HFFc6 (cell line): ENCODE measurements at places on chromosomes 4 and X. TPM values are rescaled to one million over a fixed set of nuclear protein-coding genes. Genes with fewer than 3 reads are reported as not detected.
A peak's percentile ranks its signal among the peaks of the same experiment; 100 is the strongest.

GRCh38 chrX:4710618-4711433 is 997.4 kb upstream of the PRKX start:
- no peaks in the 10 kb centered on the region for H3K36me3 ChIP-seq
- no peak overlapping the region for H3K27ac ChIP-seq
- H3K4me1 ChIP-seq, result no peaks in the 10 kb centered on the region
- no peaks in the 10 kb centered on the region for H3K27me3 ChIP-seq

The TMSB15B gene
- 2.1 to 5.1 TPM (median 4.1 TPM) in 3 replicates for total RNA-seq

The PASD1 gene
- total RNA-seq, result not detected in 3 replicates

- peak overlapping the region; percentile 15; the same call in 1 of the 2 replicates for H3K4me3 ChIP-seq
- H3K36me3 ChIP-seq, result peaks cover 13% of the 10 kb centered on the region
- peak; percentile 39 for DNase-seq
- peak overlapping the region; percentile 69 for H3K27ac ChIP-seq
- no peaks in the 10 kb centered on the region for H3K27me3 ChIP-seq
- peaks cover 84% of the 10 kb centered on the region for H3K4me1 ChIP-seq
These were observed 99.5 kb upstream of the MYOZ2 start for GRCh38 chr4:119035951-119036737.

- H3K27ac ChIP-seq, result no peak overlapping the region
- peaks cover 7% of the 10 kb centered on the region for H3K27me3 ChIP-seq
- no peaks in the 10 kb centered on the region for H3K36me3 ChIP-seq
- no peaks in the 10 kb centered on the region for H3K4me1 ChIP-seq
- no peak for DNase-seq
These were observed 1.5 kb downstream of the SASH3 start for GRCh38 chrX:129781134-129781672.

- no peak overlapping the region for H3K4me3 ChIP-seq
- H3K27me3 ChIP-seq, result no peaks in the 10 kb centered on the region
- no peak for DNase-seq
- no peak overlapping the region for H3K27ac ChIP-seq
- H3K4me1 ChIP-seq, result peaks cover 2% of the 10 kb centered on the region; the same call in 1 of the 2 replicates
These were observed 7.3 kb downstream of the GRPR start for GRCh38 chrX:16130707-16131106.

The SPIN2A gene
- 0.15 to 1.0 TPM (median 0.18 TPM) in 3 replicates for total RNA-seq

GRCh38 chr4:6493658-6494304 is 21.4 kb upstream of the PPP2R2C start:
- H3K27me3 ChIP-seq, result peaks cover 32% of the 10 kb centered on the region
- peak overlapping the region; percentile 19; the same call in 1 of the 2 replicates for H3K4me3 ChIP-seq
- no peaks in the 10 kb centered on the region for H3K36me3 ChIP-seq
- 0 out of 2 replicates have a peak overlapping the region, but pooled peaks have one; percentile 16 for H3K27ac ChIP-seq
